NT2/D1 (cell line): ENCODE measurements at places on chromosomes 3 and 15.

DNA sequence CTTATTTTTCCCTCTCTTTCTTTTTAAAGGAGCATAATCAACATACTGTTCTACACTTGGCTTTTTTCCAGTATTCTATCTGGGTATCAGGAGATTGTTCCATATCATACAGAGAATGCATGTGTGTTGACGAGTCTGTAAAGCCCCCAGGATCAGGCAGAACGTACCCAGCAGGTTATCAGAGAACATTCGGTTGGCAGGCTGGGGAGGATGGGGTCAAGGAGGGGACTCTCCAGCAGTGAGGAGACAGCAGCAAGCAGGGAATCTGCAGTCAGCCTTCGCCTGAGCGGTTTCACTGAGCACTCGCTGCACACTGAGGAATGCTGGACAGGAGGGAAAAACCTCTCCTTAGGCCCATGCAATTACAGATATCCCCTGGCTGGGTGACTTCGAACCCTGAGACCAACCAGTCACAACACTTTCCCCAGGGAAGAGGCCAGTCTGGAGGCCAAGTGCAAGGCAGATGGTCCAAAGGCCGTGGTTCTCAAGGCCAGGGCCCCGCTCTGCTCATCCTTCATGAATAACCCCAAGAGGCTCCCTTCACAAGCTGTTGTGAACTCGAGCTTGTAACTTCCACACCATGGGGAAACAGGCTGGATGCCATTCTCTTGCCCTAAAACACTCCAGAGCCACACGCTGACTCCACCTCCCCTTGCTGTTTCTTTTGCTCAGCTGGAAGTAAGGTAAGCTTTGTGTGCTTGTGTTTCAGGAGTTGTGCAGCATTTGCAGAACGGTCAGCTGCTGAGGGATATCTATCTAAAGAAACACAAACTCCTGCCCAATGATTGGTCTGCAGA lies 60.1 kb downstream of the PXYLP1 start:
- no peak for DNase-seq

DNA sequence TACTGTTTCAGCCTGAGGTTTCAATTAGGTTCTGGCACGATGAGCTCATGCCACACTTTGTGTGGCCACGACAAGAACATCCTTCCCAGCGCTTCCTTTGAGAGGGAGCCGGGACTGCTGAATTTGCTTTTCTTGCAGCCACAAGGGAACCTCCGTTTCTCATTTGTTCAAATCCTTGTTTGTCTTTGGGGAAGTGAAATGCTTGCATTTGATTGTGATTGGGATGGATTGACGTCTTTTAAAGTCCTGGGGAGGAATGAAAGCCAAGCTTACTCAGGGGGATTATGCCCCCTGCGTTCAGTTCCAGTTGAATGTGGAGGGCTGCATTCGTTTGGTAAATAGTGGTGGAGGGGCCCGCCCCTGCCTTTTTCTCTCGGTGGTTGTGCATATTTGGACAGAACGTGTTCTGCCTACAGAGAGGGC lies 277.6 kb downstream of the THSD4 start:
- DNase-seq = peak; percentile 60

GRCh38 chr15:58732625-58733363 lies 16.7 kb downstream of the ADAM10 start:
- DNase-seq = no peak

DNA sequence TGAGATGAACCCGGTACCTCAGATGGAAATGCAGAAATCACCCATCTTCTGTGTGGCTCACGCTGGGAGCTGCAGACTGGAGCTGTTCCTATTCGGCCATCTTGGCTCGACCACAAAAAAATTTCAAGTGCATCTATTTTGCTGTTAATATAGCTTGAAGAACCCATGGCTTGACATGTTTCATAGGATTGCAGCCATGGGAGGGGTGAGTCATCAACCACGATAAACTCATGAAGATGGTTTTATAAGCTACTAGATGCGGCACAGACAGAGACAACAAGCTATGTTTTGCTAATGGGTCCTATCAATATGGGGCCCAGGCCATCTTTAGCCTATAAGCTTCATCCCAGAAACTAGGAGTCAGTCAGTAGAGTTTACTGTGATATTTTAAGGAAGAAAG lies 100.4 kb upstream of the PHLDB2 start:
- no peak for DNase-seq

GRCh38 chr3:100401674-100402041 lies 319 bp downstream of the LNP1 start:
- no peak for DNase-seq

GRCh38 chr3:98770261-98771039 lies 7.3 kb downstream of the ST3GAL6 start:
- DNase-seq = no peak

GRCh38 chr15:31228011-31228484 lies 98.6 kb upstream of the KLF13 start:
- no peak for DNase-seq

GRCh38 chr3:27639271-27639670 lies 82.9 kb downstream of the EOMES start:
- DNase-seq = no peak

DNA sequence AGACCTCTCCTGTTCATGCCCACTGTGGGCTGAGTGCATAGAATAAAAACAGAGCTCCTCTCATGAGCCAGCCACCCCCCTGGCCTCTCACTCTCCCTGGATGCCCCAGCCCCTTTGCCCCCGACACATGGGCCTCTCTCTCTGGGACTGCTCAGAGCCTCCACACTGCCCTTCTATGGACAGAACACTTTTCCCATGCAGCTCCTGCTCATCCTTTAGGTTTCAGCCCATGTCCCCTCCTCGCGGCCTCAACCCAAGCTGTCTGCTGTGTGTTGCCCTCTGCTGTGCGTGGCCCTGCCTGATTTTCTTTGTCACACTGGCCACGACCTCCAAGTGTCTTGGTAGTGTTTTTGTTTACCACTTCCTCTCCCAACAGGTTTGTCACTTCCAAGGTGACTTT lies 20.7 kb upstream of the PRR23E start:
- no peak for DNase-seq

- DNase-seq = no peak
Measured at GRCh38 chr3:183144363-183144762, 18.2 kb downstream of the LAMP3 start.

- DNase-seq = no peak
Measured at GRCh38 chr3:18207226-18207625, 217.9 kb downstream of the SATB1 start.

GRCh38 chr3:35946854-35947515 lies 307.7 kb downstream of the ARPP21 start:
- no peak for DNase-seq

DNA sequence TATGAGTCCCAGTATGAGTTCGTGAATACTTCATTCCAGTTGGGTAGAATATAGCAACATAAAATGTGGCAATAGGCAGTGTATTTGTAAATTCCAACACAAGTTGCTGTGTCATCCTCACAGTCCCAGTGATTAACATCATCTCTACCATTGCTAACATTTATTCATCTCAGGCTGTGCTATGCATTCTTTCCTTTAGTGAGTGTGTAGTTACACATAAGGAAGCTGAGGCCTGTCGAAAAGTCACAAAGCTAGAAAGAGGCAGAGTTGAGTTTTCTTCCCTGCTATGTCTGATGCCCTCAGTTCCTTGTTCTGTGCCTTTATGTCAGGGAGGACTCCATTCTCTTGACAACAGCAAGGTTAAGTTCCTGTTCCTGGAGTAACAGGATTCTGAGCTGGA lies 96.4 kb downstream of the FNDC3B start:
- DNase-seq = no peak

GRCh38 chr3:196942915-196943277 lies 568 bp upstream of the NCBP2 start:
- DNase-seq = no peak

GRCh38 chr15:30953731-30954378 lies 37.6 kb downstream of the MTMR10 start:
- no peak for DNase-seq

GRCh38 chr3:106508331-106508893 lies 639.6 kb upstream of the CBLB start:
- no peak for DNase-seq

DNA sequence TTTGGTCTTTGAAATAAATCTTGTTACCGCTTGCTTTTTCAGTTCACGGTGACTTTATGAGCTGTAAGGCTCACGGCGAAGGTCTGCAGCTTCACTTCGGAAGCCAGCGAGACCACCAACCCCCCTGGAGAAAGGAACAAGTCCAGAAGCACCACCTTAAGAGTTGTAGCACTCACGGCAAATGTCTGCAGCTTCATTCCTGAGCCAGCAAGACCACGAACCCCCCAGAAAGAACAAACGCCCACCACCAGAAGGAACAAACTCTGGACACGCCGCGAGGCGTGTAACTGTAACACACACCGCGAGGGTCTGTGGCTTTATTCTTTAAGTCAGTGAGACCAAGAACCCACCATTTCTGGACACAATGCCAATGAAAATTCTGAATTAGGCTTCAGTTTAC lies 28.8 kb downstream of the GOLGA6A start:
- no peak for DNase-seq

DNA sequence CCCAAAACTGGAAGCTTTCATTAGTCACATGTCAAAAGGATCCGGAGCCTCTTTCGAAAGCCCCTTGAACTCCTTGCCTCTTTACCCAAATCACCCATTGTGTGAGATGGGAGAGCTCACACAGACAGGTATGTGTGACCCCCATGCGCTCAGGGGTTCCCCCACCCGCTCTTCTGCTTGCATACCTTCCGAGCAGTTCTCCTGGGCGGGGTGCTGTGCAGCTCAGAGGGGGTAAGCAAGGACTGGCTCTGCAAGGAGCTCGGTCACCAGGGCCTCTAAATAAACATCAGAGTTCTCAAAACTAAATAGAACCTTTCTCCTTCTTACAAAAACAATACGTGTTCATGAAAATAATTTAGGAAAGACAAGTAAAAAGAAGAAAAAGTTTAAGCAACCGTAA lies 55.7 kb downstream of the PXYLP1 start:
- DNase-seq = no peak

- DNase-seq = no peak
Measured at GRCh38 chr3:148315756-148316155, 381.9 kb upstream of the AGTR1 start.

DNA sequence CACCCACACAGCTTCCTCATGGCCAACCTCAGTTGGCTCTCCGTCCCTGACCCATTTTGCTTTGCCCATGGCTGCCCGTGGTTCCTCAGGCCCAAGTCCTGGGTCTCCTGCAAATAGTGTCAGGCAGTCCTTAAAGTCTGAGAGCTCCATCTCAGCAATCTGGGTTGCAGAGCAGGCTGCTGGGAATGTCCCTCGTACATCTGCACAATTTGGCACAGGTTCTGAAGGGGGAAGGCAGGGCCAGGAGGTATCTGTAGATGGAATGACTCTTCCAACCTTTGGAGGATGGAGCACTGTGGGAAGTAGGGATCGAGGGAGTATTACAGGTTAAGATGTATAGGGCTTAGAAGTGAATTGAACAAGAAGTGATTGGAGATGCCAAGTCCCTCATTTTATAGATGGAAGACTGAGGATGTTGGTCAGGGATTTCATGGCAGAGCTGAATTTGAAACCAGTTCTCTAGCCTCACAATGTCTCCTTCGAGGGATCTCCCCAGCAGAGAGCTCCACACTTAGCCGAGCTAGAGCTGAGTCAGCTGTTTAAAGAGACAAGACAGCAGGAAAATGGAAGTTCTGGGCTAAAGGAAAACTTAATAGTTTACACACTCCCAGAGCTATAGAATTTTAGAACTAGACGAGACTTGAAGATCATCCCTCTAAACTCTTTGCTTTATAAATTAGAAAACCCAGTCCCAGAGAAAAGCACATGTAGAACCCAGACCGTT lies 9.2 kb downstream of the CKMT1A start:
- no peak for DNase-seq

DNA sequence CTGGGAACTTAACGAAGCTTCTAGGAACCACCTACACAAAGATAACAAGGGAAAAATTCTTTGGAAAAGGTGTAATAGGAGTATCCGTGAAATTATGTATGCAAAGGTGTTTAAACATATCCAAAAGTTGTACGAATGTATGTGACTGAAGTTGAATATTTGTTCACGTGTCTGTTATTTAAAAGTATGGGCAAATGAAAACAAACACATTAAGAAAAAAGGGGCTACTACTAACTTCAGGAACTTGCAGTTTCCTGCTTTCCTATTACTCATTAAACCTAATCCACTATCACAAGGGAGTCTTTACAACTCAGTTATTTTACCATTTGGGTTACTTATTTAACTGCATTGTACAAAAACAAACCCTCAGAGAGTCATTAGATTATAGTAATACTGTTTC lies 33.9 kb upstream of the GRAMD1C start:
- no peak for DNase-seq

GRCh38 chr15:63210151-63211091 lies 21.0 kb downstream of the RAB8B start:
- no peak for DNase-seq

DNA sequence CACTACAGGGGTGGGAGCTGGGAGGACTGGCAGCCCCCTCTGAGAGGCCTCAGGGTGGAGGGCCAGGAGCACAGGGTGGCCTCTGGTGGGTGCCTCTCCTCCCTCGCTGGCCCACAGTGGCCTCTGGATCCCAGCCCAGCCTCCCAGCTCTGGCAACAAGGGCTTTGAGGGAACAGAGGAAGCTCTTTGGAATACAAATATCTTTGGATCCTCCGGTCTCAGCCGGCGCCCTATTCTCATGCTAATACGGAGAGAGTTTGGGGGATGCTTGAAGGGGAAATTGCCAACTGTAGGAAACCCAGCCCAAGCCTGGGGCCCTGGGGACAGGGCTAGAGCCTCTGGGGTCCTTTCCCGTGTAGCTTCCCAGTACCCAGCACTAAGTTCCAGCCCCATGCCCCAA lies 33.4 kb upstream of the INSYN1 start:
- peak; percentile 89 for DNase-seq

DNA sequence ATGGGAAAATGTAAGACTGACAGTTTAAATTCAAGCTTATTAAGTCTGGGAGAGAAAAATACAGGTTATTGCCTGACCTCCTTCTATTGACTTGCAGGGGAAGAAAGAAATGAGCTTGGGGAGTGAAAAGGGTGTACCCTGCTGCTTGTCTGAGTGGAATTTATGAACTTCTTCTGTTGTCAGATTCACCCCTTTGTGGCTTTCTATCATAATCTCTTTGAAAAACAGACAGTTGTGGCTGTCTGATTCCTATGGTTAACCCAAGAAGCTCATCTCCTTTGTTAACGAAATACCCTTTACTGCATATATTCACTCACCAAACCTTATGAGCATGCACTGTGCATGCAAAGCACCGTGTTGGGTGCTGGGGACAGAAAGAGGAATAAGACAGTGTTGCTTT lies 22.5 kb downstream of the GPD1L start:
- DNase-seq = no peak

GRCh38 chr15:48112242-48112641 lies 8.5 kb upstream of the SLC24A5 start:
- DNase-seq = peak; percentile 46

- no peak for DNase-seq
Measured at GRCh38 chr15:59996298-59997041, 7.6 kb upstream of the FOXB1 start.
